ENCODE measurements at places on chromosomes 12 and 14.

DNA sequence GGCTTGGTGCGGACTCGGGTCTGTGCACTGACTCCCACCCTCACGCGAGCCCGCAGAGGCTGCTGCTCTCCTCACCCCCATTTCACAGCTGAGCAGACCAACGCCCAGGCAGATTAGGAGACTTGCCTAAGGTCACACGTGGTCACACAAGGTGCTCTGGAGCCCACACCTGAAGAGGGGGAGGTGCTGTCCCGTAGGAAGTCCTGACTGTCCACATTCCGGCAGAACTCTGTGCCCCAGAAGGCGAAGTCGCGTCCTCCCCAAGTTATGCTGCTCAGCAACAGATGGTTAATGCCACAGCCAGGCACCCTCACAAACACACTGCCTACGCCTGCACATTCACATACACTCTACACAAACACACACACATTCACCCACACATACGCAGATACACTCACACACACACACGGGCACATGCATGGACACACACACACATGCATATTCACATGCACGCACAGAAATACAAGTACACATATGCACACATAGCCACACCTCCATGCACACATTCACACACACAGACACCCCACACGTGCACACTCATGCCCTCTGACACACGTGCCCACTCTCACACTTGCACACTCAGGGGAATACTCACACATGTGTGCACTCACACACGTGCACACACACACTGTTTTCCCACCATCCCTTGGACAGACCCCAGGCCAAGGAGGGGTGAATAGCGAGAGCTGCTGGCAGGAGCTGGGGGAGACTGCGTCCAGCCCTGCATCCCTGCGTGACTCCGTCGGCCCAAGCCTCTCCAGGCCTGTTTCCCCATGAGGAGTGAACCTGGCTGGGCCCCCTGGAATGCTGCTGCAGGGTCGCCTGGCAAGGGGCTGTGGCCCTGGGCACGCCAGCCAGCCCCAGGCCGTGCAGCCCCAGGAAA lies 4.1 kb downstream of the C14orf180 start:
- no peak for DNase-seq

DNA sequence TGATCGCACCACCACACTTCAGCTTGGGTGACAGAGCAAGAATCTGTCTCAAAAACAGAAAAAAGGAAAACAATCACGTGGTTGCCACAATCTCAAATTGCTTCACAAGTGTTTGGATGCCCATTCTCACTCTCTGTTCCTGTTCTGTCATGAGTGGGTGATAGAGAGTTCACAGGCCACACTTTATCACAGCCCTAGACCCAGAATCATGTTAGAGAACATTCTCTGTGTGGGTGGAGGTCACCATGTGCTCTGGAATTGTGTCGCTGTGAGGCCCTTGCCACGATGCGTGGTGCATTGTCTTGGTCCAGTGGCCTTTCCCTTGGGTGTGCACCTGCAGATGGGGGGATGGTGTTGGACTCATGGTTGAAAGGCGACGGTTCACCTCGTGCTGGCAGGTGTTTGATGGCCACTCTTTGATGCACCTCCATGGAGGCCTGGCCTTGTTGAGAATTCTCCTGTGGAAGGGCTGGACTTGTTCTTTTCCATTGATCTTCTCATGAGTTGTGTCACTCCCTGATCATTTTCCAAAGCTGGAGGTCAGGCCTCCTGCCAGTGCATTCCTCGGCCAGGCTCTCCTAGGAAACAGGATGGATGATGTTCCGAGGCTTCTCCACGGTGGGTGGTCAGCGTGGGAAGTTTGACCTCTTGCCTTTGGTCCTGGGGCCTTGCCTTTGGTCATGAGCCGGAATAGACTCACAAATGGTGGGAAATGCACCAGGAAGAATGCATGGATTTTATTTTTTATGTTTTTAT lies 91.9 kb downstream of the SLC24A4 start:
- DNase-seq: no peak

DNA sequence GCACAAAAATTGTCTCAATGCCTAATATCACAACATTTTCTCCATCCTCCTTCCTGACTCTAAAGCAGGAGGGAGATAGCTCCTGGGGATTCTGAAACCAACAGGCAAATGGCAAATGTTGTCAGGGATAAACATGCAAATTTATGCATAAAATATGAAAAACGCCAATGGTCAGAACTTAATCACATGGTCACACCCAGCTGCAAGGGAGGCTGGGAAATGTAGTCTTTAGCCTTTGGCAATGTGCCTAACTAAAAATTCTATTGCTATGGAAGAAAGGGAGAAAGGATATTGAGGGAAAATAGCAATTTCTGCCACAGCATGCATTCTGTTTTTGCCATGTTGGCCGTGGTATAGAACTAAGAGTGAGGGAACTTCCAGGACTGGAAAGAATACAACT lies 11.7 kb upstream of the OASL start:
- DNase-seq: no peak

DNA sequence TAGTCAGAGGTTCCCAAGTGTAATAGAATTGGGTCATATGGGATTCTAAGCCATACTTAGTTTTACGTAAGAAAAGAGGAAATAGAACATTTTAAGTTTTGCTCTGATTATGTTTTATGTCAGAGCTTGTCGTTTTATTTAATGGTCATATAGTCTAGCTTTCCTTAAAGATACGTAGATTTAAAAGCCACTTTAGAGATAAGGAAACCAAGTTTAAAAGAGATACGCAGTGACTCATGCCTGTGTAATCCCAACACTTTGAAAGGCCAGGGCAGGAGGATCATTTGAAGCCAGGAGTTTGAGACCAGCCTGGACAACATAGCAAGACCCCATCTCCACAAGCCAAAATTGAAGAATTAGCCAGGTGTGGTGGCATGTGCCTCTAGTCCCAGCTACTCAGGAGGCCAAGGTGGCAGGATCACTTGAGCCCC lies 19.5 kb downstream of the MAPK1IP1L start:
- no peak for DNase-seq

DNA sequence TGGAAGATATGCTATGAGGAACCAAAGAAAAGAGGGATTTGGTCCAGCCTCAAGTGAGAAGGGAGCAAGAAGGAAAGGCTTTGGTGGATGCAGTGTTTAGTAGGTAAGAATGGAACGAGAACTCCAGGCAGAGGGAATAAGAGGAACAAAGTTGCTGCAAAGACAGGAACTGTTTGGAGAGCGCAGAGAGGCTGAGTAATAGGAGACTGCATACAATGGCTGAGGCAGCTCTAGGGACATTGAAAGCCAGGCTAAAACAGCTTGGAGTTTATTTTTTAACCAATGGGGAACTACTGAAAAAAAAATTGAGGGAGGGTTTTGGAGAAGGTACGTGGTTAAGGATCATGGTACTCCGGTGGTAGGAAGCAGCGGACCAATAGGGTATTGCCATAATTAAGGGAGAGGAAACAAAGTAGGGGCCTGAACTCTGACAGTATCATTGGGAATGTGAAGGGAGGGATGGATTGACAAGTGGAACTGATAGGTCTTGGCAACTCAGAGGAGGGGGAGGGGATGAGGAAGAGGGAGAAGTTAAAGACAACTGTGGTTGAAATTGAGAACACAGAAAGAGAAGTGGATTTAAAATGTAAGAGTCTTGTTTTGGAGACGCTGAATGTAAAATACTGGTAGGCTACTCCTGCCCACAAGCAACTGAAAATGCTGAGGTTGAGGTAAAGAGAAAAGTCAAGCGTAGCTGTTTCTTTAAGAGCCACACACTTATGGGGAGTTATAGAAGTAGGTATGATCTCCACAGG lies 4.8 kb downstream of the ASCL4 start:
- no peak for DNase-seq

GRCh38 chr12:94941440-94941862 lies 62.0 kb downstream of the NDUFA12 start:
- peak; percentile 75 for DNase-seq

GRCh38 chr12:85872497-85873091 lies 1.5 kb upstream of the NTS start:
- DNase-seq: no peak

GRCh38 chr14:76045773-76046172 lies 60.2 kb downstream of the IFT43 start:
- no peak for DNase-seq

DNA sequence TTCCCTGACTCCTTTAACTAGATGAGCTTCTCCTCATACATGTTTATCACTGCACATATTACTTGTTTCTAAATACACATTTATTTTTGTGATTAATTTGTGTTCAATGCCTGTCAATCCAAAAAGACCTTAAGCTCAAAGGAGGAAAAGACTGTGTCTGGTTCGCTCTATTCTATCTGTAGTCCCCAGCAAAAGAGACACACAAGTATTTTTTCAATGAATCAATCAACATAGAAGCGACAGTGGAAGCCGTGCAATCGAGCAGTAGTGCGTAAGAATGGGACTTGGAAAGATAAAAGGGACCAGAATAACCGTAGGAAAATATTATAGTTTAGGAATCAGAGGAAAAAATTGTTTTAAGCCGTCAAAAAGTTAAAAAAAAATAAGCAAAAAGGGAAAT lies 951 bp downstream of the WDHD1 start:
- DNase-seq: no peak

- DNase-seq: no peak
These were observed 37.8 kb upstream of the SEL1L start for GRCh38 chr14:81571437-81571836.

DNA sequence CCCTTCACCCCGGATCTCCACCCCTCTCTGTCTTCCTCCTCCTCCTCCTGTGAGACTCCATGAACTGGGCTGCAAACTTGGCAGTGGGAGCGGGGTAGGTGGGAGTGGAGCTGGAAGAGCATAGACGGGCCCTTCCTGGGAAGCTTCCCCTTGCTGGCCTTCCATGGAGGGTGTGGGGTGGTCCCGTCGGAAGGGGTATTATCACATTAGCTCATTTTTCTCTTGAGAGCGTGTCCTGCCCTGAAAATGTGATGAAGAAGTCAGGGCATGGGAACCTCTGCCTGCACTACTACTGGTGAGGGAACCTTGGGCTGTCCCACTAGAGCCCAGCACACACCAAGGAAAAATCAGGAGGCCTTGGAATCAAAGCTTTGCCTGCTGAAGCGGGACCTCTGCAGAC lies 66.5 kb downstream of the CACNA1C start:
- DNase-seq: no peak

DNA sequence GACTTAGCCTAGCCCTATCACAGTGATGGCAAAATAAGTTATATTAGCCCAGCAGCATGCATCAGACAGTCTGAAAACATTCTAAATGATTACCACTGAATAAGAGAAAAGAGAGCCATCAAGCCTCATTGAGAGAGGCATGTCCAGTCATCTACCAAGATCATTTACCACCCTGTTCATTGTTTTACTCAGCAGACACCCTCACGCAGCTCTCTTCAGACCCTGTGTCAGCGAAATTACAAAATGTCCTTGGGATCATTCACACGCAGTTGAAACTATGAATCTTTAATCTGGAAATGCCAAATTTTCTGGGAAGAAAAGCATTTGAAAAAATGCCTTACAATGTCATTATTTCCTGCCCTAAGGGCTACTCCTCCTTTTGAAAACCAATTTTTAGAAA lies 89.5 kb downstream of the PTPRO start:
- no peak for DNase-seq

GRCh38 chr14:100446572-100446971 lies 123.4 kb downstream of the SLC25A47 start:
- peak; percentile 35 for DNase-seq

GRCh38 chr14:72926292-72927028 lies at the start of gene DCAF4:
TSS of gene DCAF4 (plus strand) at chr14:72926464. CDS start at chr14:72937979, 11,515 bp downstream.
- DNase-seq: peak; percentile 96

DNA sequence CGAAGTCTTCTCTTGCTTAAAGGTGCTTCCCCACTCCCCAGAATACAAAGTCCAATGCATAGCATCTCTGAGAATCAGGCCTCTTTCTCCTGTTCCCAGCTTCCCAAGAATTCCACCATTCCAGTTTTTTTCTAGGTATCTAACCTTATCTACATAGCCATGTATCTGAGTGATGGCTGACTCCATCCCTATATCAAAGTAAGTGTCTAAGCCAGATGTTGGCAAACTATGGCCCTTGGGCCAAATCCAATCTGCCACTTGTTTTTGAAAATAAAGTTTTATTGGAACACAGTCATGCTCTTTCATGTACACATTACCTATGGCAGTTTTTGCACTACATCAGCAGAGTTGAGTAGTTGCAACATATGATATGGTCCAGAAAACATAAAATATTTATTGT lies 129.6 kb downstream of the LLPH start:
- no peak for DNase-seq

GRCh38 chr12:105783983-105784947 lies 354.5 kb downstream of the NUAK1 start:
- no peak for DNase-seq

DNA sequence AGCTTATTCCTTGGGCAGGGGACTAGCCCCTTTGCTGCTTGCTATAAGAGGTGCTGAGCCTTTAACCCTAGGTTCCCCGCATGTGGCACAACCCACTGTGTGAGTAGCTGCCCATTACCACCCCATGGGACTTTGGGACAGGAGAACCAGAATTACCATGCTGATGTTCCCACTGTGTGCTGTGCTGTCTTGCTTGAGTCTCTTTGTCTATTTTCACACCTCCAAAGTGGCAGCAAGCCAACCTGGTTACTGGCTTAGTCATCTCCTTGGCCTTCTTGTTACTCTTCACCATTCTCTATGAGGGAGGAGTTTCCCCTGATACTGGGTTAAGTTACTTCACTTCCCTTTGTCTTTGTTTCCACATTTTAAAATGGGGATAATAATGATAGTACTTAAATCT lies 73.4 kb upstream of the ETV6 start:
- peak; percentile 61 for DNase-seq

DNA sequence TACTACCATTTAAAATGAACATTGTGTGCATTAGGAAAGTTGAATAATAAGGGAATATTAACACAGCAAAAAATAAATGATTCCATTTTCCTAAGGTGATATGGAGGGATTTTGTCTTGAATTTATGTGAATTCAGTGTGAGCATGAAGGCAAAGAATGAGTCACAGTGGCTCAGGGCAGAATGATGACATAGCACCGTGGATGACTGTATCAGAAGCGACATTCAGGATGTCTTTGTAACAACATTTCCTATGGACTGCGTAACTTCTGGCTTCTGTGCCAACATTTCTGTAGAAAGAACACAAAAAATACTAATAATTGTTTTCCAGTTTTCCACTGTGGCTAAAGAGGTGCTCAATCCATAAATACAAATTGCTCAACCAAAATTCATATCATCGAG lies 54.6 kb downstream of the TTC8 start:
- no peak for DNase-seq

DNA sequence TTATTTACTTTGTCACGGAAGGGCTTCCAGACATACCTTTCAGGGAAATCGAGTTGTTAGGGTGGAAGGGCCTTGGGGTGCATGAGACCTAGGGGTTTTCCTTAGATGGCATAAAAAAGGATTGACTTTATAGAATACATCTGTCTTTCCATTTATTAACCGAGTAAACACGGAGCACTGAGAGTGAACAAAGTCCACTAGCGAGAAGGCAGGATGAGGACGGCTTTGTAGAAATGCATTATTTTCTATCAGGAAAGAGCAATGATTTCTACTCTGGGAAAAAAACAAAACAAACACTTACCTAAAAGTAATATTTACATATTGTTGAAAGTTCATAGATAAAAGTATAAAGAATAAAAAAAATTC lies 91.8 kb downstream of the RCOR1 start:
- DNase-seq: no peak

DNA sequence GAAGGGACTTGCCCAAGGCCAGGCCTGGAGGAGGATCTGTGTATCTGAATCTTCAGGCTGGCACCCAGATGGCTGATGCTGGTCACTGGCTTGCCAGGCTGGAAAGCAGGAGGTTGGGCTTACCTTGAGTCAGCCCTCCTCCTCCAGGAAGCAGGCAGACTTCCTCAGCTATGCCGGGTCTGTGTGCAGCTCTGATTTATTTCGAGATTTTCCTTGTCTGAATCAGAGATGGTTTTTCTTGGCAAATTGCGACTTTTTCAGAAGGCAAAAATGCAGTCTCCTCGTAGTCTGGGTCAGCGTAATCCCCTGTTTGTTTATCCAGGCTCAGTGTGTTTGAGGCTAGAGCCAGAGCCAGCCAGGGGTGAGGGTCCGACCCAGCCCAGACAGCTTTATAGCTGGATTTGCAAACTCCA lies 48.9 kb downstream of the SMOC1 start:
- no peak for DNase-seq
